ENCODE measurements at places on chromosomes 5 and 9.
A peak's percentile ranks its signal among the peaks of the same experiment; 100 is the strongest.

DNA sequence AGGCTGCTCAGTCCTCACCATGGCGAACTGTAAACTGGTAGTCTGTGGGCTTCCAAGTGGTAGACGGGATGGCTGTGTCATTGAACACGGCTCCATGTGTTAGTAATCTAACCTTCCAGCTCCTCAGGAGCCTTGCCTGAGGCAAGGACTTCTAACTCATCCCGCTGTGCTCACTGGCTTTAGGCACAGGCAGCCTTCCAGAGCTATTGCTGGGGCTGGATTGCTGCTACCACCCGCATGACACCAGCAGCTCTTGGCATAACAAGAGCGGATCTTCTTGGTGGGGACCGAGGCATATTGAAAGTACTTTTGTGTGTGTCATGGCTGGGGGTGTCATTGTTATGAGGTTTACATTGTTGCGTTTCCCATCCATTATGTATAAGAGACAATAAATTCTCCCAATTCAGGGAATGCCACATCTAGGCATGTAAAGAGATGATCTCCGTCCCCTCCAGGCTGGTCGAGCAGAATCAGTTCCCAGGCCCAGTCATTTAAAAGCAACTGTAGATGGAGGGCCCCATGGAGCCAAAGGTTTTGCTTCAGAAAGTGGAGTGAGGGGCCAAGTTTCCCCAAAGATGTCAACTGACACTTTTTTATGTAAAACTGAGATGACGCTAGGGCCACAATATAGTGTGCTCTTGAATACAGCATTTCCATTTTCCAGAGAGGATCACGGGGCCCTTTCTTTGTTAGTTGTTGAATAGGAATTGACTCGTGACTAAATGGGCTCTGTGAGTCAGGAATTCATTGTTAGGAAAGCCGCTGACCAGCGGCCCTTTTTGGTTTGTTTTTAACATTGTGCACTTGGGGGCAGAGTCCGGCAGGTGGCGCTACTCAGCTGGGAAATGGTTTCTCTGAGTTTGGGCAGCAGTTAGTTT lies 759.5 kb downstream of the TAF11L14 start:
- peak; percentile 2 for DNase-seq

DNA sequence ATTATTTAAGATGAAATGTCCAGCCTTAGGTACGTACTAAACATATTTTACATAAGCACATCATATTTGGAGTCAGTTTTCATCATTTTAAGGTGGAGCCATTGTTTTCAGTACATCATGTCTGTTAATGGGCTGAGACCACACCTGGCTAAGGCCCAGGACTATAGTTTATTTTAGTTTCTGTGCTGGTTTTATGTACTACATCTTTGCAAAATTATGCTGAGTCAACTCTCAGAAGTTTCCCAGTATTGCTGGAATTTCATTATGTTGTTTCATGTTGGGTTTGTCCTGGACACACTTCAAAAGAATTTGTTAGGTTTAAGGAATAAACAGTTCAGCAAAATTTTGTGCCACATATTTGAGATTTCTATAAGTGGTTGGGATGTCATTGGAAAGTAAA lies 171.2 kb downstream of the CCDC171 start:
- DNase-seq, result peak; percentile 32

- peak; percentile 64 for DNase-seq
Observed at GRCh38 chr9:79917421-79917820, 345.7 kb downstream of the TLE4 start.

DNA sequence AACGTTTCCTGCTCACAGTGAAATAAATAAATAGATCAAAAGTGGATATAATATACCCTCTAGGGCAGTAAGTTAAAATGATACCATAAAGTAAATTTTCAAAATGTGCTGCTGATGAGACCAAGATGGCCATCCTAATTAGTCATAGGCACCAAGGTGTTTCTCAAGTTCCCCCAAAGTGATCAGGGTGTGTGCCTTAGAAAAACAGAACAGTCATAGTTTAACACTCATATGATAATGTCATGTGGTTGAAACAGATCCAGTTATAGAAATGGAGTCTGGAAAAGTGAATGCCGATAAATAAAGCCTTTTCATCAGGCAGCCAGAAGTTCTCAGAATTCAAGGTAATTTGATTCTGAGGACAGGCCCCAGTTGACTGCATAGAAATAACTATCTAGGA lies 161.5 kb upstream of the CDKN2B start:
- DNase-seq, result peak; percentile 52

GRCh38 chr5:123066016-123066415 lies 23.0 kb upstream of the PRDM6 start:
- DNase-seq, result no peak

DNA sequence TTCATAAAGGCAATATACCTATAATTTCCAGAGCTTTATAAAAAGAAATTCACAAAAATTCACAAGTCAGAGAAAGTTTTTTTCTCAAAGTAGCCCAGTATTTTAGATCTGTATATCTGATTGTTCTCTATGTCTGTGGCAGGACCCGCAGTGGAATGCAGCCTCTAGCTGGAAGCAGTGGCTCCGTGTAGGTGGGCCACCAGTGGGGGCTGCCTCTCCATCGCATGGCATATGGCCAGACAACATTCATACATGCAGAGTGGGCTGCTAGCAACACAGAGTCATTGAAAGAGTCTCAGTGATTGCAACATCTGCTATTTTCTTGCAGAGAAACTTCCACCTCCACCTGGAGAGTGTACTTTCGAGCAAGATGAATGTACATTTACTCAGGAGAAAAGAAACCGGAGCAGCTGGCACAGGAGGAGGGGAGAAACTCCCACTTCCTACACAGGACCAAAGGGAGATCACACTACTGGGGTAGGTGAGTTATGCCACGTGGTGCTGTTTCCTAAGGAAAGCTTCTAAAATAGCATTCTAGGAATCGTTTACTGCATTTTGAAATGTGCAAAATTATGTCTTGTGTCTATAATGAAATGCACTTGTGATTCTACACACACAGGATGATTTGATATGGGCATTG lies 88.5 kb upstream of the SMC5 start:
- no peak for DNase-seq

DNA sequence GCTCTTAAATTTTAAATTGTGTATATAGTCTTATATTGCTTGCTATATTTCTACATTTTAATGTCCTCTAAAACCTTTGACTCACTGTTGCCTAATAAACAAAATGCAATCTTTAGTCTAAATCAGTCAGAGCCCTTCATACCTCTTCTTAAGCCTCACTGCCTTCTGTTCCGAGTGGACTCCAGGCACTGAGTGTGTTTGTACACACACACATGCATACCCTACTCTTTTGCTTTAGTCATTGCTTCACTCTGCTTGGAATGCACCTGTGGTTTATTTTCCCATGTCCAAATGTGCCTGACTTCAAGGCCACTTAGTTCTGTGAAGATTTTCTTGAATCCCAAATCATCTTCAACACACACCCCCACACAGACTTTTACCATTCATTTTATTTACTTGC lies 60.9 kb downstream of the SLC12A2 start:
- peak; percentile 35 for DNase-seq

DNA sequence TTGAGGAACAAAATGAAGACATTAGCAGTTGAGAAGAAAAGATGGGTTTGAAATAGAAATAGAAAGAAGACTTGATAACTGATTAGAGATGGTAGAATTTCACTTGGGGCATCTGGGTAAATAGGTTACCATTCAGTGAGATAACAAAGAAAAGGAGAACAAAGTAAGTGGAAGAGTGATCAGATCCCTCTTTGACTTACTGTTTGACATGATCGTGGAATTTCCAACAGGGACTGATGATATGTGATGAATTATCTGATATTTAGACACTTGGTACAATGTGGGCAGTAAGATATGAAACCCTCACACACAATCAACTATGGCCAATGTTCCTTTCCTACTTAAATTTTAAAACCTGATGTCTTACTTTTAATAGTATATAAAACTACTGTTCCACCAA lies 70.1 kb upstream of the STARD4 start:
- no peak for DNase-seq

GRCh38 chr5:36270175-36270574 lies 28.4 kb upstream of the NADK2 start:
- no peak for DNase-seq

- peak; percentile 77 for DNase-seq
Observed at GRCh38 chr5:52787600-52788504, at the start of the genes ITGA1 and PELO. TSS of gene ITGA1 (plus strand) at chr5:52787916. CDS start at chr5:52788354, 438 bp downstream. TSS of gene PELO (plus strand) at chr5:52787916. CDS start at chr5:52800395, 12,479 bp downstream.

DNA sequence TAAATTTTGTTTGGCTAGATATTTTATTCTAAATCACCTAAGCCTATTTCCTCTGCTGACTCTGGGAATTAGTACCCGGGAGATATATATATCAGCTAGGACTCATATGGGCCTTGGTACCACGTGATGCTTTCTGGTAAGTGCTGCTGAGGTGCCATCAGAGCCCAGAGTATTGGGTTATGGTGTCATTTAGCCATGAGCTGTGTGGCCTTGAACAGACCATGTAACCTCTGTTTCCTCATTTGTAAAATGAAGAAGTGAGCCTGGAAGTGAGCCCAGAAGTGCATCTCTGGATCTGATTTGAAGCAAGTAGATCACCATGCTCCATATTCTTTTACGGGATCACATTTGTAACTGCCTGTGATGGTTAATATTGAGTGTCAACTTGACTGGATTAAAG lies 126.1 kb downstream of the GPBP1 start:
- DNase-seq, result no peak

DNA sequence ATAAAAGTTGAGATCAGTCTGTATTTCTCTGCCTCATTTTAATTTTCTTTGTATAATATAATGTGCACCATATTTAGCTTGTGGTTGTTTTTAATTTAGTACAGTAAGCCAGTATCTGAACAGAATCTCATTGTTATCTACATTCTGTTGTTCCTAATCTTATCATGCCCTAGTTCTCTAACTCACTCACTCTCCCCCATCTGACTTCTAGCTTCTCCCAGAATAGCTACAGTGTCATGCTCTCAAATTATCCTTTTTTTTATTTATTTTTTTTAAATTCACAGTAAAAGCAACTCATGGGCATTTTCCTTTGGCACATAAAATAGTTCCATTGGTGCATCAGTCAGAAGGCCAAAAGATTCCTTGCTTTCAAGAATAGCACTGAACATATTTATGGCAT lies 156.6 kb downstream of the TRPM3 start:
- DNase-seq, result no peak

Measured in LHCN-M2 (cell line).